ENCODE measurements at places on chromosomes 3 and 15. TPM values are rescaled to one million over a fixed set of nuclear protein-coding genes. Genes with fewer than 3 reads are reported as not detected.

GRCh38 chr3:187051724-187052366 is 87.5 kb downstream of the RPL39L start:
- H3K4me3 ChIP-seq: no peak overlapping the region
- no peaks in the 10 kb centered on the region for H3K4me1 ChIP-seq
- H3K36me3 ChIP-seq: no peaks in the 10 kb centered on the region

The CGNL1 gene
- 3.9 TPM for total RNA-seq

GRCh38 chr3:175273573-175273972 is 414.4 kb downstream of the NAALADL2 start:
- no peaks in the 10 kb centered on the region for H3K36me3 ChIP-seq
- H3K4me3 ChIP-seq: no peak overlapping the region
- no peak for DNase-seq

GRCh38 chr3:150346981-150347863 is 60.9 kb upstream of the TSC22D2 start:
- no peaks in the 10 kb centered on the region for H3K4me1 ChIP-seq
- no peaks in the 10 kb centered on the region for H3K36me3 ChIP-seq
- no peak for DNase-seq
- no peak overlapping the region for H3K27ac ChIP-seq
- no peak overlapping the region for H3K4me3 ChIP-seq

DNA sequence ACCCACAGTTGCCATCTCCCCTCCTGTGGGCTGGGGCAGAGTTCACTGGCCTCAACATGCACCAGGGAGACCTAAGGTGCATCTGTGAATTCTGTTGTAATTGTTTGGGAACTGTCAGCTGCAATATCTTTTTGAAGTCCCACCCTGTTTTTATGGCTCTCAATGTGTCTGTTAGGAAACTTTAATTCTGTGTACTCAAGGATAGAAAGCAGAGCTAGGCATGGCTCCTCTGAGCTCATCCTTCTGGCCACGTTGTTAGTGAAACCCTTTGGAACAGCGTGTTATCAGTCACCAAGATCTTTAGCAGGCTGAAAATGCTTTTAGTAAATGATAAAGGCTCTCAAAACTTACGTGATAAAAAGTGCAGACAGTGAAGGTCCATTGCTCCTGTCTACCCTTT is 33.6 kb upstream of the MTMR10 start:
- no peaks in the 10 kb centered on the region for H3K36me3 ChIP-seq
- H3K4me3 ChIP-seq: no peak overlapping the region
- DNase-seq: no peak
- no peaks in the 10 kb centered on the region for H3K4me1 ChIP-seq

DNA sequence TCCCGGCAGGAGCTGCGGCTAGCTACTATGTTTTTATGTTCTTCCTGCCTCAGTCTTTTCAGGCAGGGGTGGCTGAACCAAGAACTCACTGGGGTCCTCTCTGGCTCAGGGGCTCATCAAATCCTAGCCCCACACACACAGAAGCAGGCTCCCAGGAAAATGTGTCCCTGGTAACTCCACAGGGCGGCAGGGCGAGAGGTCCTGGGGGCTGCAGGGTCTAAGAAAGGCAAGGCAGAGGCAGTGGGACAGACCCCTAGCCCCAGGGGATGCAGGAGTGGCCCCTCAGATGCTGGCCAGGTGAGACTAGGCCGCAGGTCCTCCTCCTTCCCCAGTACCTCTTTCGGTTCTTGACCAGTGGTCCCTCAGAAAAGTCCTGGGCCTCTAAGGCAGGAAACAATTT is 48.9 kb downstream of the PTH1R start:
- H3K27me3 ChIP-seq: no peaks in the 10 kb centered on the region
- H3K4me3 ChIP-seq: no peak overlapping the region
- peaks cover 16% of the 10 kb centered on the region for H3K36me3 ChIP-seq
- peaks cover 37% of the 10 kb centered on the region for H3K4me1 ChIP-seq
- DNase-seq: no peak

The MESP1 gene
- total RNA-seq: 11.1 TPM

- H3K27me3 ChIP-seq: no peaks in the 10 kb centered on the region
- H3K36me3 ChIP-seq: no peaks in the 10 kb centered on the region
- no peak overlapping the region for H3K27ac ChIP-seq
Observed at GRCh38 chr3:81980596-81981494, 219.4 kb upstream of the GBE1 start.

The GCHFR gene
- total RNA-seq: 42.5 TPM

The GPR160 gene
- total RNA-seq: 78.4 TPM

The LSAMP gene
- 5.9 TPM for total RNA-seq

DNA sequence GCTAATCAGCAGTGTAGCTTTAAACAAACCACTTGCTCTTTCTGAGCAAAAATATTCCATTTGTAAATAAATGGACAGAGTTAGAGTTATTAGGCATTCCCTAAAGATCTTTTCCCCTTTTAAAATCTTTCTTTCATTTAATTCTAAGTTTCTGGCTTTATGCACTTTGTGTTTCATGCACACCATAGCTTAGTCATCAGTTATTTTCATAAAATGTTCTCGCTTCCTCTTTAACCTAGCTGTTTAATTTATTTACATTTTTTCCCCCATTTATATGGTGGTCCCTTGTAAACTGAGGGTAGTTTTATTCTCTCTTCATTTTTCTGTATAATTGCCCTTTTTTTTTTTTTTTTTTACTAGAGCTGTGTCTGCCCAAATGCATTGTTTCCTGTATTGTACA is 315.0 kb upstream of the LRRFIP2 start:
- DNase-seq: no peak
- H3K27ac ChIP-seq: no peak overlapping the region
- no peaks in the 10 kb centered on the region for H3K4me1 ChIP-seq
- no peak overlapping the region for H3K4me3 ChIP-seq

- H3K4me1 ChIP-seq: no peaks in the 10 kb centered on the region
- no peak overlapping the region for H3K4me3 ChIP-seq
- H3K27me3 ChIP-seq: no peaks in the 10 kb centered on the region
- no peak overlapping the region for H3K27ac ChIP-seq
- H3K36me3 ChIP-seq: no peaks in the 10 kb centered on the region
Observed at GRCh38 chr3:104385421-104385820, 981.3 kb upstream of the ALCAM start.

DNA sequence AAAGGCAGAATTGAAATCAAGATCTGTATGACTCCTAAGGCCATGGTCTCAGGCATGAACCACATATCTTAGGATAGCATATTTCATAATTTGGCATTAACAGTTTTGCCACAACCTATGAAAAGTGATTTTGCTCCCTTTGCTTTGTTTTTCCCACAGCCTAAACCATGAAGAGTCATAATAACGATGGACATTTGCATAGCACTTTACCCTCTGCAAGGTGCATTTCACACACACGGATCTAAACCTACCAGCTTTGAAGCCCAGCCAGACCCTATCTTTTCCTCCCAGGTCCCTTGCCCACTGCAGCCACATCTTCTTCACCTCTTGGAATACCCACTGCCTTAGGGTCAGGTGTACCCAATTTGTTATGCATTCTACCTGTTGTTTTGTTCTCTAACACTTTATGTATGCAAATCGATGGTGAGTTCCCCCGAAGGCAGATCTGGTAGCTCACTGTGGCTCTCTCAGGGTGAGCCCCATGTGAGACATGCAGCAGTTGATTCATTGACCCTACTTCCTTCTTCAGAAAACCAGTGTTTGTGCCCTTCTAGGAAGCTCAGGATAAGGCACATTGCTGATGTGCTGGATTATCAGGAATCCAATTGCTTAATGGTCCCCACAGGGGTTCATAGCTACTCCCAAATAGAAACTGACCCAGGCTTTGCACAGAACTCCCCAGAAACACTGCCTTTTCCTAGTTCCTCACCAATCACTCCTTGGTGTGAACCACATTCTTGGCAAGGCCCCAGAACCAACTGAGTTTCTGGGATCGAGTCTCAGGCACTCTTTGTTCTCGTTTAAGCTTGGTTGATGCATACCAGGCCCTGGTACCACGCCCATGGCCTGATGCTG is 8.7 kb downstream of the ARHGAP31 start:
- no peaks in the 10 kb centered on the region for H3K36me3 ChIP-seq
- H3K27ac ChIP-seq: no peak overlapping the region
- no peak for DNase-seq
- no peak overlapping the region for H3K4me3 ChIP-seq

- no peak for DNase-seq
- H3K4me1 ChIP-seq: no peaks in the 10 kb centered on the region
- H3K4me3 ChIP-seq: peak overlapping the region; percentile 75
- no peaks in the 10 kb centered on the region for H3K27me3 ChIP-seq
- peak overlapping the region; percentile 95 for H3K27ac ChIP-seq
Observed at GRCh38 chr3:179147514-179147872, 664 bp upstream of the PIK3CA start.

GRCh38 chr15:99086327-99086667 is 18.6 kb upstream of the SYNM start:
- no peaks in the 10 kb centered on the region for H3K27me3 ChIP-seq
- H3K4me1 ChIP-seq: no peaks in the 10 kb centered on the region
- no peak overlapping the region for H3K27ac ChIP-seq
- no peaks in the 10 kb centered on the region for H3K36me3 ChIP-seq
- no peak for DNase-seq
- H3K4me3 ChIP-seq: no peak overlapping the region
